Astrocyte of the cerebellum (primary cell): ENCODE measurements at places on chromosomes 16 and 17.
A peak's percentile ranks its signal among the peaks of the same experiment; 100 is the strongest.

DNA sequence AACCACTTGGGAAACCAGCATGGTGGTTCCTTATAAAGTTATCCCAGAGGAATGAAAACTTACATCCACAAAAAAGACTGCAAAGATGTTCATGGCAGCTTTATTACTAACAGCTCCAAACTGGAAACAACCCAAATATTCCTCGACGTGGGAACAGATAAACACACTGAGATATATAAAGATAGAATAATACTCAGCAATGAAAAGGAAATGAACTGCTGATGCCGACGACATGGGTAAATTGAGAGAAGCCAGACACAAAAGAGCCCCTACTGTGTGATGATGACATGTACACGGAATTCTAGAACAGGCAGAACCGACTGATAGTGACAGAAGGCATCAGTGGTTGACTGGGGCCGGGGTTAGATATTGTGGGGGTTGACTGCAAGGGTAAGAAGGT is 9.7 kb downstream of the PRCD start:
- no peak for DNase-seq

- DNase-seq = no peak
Observed at GRCh38 chr17:68662037-68662432, 60.9 kb upstream of the FAM20A start.

GRCh38 chr16:22220069-22220440 is 14.0 kb downstream of the EEF2K start:
- DNase-seq = peak; percentile 89

DNA sequence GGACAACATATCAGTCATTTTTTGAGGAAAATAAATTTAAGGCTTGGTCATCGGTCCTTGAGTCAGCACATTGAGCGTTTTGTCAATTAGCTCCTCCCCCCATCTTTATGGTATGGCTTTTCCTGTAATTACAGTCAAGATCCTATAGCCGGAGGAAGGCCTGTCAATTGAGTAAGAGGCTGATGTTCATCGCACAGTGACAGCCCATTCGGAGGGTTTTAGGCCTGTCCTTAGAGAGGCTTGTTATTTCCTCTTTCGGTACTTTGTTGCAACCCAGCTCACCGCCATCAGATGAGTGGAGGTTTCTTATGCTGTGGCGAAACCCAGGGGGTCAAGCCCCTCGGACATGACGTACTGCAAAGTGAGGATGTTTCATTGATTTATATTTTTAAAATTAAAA is 395.2 kb downstream of the WWOX start:
- no peak for DNase-seq

- no peak for DNase-seq
Observed at GRCh38 chr16:10296956-10297340, 88.9 kb upstream of the ATF7IP2 start.
